ENCODE measurements at places on chromosomes 7 and 10.
A peak's percentile ranks its signal among the peaks of the same experiment; 100 is the strongest.

DNA sequence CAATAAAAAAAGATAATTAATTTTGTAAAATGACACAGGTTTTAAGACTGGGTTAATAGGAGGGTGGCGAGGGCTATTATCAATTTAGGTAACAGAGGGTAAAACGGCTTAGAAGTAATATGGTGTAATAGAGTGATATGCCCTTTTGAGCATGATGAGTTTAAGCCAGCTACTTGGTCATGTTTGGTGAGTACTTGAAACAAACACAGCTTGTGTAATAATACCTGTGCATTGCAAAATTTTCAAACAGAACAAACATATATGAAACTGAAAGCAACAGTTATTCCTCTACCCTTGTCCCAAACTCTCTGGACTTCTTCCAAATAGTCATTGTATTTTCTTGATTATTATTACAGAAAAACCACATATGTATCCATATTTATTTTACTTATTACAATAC, 241.7 kb downstream of the MAGI2 start:
- DNase-seq, result peak; percentile 71

GRCh38 chr7:149832332-149833041, 5.7 kb upstream of the ZNF862 start:
- no peak for DNase-seq

GRCh38 chr7:92697012-92697411, 106.8 kb upstream of the FAM133B start:
- DNase-seq, result no peak

GRCh38 chr10:46216003-46216634, 70.7 kb upstream of the ANTXRL start:
- DNase-seq, result no peak

All from iris pigment epithelial cell (primary cell).